ENCODE measurements at places on chromosomes 12 and 14. TPM values are rescaled to one million over a fixed set of nuclear protein-coding genes. Genes with fewer than 3 reads are reported as not detected.

DNA sequence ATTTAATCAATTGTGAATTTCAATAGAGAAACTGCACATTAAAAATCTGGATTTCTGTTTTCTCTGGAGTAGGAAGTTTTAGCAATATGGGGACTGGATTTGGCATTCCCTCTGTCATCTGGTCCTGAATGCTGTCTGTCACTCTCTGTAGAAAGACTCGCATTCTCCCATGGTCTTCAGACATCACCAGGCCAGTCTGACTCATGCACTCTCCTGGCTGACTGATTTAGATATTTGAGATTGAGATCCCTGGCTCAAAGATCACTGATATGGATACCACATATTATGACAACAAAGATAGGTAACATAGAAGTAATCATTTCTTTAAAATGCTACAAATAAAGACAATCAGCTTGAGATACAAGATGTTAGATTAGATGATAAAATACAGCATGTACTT is 524.5 kb downstream of the GALC start:
- DNase-seq = no peak
- H3K27ac ChIP-seq = no peak overlapping the region
- H3K36me3 ChIP-seq = no peaks in the 10 kb centered on the region
- H3K27me3 ChIP-seq = no peaks in the 10 kb centered on the region
- no peaks in the 10 kb centered on the region for H3K4me1 ChIP-seq

GRCh38 chr12:108538616-108539195 is 22.3 kb downstream of the SART3 start:
- H3K27ac ChIP-seq = no peak overlapping the region
- no peak overlapping the region for H3K4me3 ChIP-seq
- no peaks in the 10 kb centered on the region for H3K4me1 ChIP-seq

DNA sequence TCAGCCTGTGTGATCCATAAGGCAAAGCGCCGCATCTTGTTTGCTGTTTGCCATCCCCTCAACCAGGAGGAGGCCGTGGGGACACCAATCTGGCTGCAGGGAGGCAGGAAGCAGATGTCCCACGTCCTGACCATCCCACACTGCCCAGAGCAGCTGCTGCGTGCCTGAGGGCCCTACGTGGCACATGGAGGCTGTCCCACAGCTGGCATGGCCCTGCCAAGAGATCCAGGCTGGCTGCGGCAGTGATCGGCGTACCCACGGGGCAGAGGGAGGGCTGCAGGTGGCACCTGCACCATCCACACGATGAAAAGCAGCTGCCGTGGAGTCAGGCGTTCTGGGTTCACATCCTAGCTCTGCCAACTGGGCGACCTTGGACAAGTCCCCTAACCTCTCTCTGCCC is 42.0 kb downstream of the NCOR2 start:
- peaks cover 20% of the 10 kb centered on the region for H3K4me1 ChIP-seq
- DNase-seq = no peak
- H3K36me3 ChIP-seq = no peaks in the 10 kb centered on the region
- no peak overlapping the region for H3K4me3 ChIP-seq

GRCh38 chr14:104321088-104321801 is 182.9 kb downstream of the KIF26A start:
- H3K27ac ChIP-seq = no peak overlapping the region
- H3K36me3 ChIP-seq = no peaks in the 10 kb centered on the region
- peaks cover 80% of the 10 kb centered on the region for H3K27me3 ChIP-seq
- H3K4me3 ChIP-seq = no peak overlapping the region

GRCh38 chr12:6435961-6436715 is 8.6 kb upstream of the CD27 start:
- H3K27me3 ChIP-seq = no peaks in the 10 kb centered on the region
- no peak for DNase-seq
- H3K36me3 ChIP-seq = no peaks in the 10 kb centered on the region
- no peak overlapping the region for H3K4me3 ChIP-seq
- H3K4me1 ChIP-seq = peaks cover 13% of the 10 kb centered on the region

GRCh38 chr12:79415746-79416435 is 274.9 kb downstream of the PAWR start:
- H3K4me3 ChIP-seq = peak overlapping the region; percentile 15
- peak overlapping the region; percentile 73 for H3K27ac ChIP-seq
- DNase-seq = peak; percentile 82
- peaks cover 46% of the 10 kb centered on the region for H3K4me1 ChIP-seq
- no peaks in the 10 kb centered on the region for H3K27me3 ChIP-seq

DNA sequence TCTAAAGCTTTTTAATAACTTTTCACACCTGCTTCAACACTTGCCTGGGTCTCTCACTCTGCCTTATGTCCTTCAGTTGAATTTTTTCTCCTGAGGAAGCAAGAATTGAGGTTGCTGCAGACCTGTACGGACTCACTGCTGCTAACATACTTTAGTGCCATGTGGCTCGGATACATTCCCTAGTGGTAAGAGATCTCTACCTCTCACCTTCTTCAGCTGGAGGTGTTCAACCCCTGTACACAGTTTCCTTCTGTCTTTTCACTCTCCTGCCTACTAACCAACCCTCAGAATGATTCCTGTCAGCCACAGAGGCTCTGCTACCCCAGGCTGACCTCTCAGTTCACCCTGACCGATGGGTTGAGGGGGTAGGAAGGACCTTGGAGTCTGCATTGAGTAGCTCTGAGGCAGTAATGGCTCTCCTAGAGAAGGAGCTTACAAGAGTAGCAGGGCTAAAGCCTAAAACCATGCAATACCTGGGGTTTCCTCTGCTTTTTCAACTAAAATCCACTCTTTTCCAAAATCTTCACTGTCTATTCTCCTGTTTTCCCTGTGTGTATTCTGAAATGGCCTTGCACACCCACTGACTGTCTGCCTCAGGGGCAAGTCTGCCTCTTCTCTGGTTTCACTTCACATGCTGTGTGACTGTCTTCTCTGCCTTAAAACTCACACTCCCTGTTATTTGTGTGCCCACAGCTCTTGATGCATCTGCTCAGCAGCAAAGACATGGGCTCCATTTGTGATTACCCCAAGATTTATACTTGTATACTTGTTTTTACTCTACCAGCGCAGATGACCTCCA is 14.0 kb upstream of the DHRS2 start:
- H3K4me3 ChIP-seq = no peak overlapping the region
- H3K27ac ChIP-seq = no peak overlapping the region
- H3K36me3 ChIP-seq = no peaks in the 10 kb centered on the region
- no peak for DNase-seq

DNA sequence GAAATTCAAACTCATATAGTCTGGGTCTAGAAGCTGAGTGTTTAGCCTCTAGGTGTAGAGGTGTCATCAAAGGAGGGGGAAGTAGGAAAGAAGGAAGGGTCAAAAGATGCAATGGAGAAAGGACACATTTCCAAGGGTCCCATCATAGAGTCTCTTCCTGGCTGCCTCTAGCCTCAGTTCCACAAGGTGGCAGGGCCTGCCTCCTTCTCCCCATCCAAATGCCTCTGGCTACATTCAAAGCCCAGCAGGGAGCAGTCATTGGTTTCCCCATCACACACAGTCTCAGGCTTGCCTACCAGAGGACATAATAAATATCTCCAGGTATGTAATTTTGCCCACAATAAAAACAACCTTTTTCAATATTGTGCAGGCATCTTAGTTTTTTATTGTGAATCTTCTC is 2.1 kb upstream of the CCT2 start:
- no peak for DNase-seq
- H3K4me3 ChIP-seq = no peak overlapping the region
- H3K36me3 ChIP-seq = peaks cover 22% of the 10 kb centered on the region
- no peak overlapping the region for H3K27ac ChIP-seq

DNA sequence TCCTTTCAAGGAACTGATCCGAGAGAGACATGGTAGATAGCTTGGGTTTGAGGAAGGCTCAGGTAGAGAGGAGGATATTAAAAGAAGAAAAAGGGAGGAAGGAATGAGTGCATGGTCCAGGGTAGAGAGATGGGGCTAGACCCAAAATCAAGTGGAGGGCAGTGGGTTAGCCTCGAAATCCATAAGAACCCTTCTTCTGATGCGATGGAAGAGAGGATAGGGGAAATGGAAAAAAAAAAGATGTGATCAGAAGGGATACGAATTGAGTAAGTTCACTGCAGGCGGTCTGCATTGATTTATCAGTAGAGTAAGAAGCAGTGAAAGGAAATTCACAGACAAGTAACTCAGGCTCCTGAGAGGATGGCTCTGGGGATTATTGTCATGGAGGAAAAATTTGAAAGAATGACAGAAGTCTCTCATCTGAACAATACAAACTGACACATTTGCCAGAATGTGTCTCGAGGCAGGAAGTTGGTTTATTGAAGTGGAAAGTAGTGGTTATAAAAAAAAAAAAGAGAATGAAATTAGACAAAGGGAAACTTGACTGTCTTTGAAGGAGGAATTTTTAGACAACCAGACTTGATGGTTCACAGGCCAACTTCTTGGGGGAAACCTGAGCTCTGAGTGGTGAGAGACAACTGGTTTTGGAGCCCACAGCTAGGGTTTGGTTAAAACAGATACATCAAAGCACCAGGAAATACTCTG is 10.2 kb downstream of the PPFIBP1 start:
- H3K27ac ChIP-seq = no peak overlapping the region
- no peaks in the 10 kb centered on the region for H3K27me3 ChIP-seq
- no peaks in the 10 kb centered on the region for H3K36me3 ChIP-seq
- no peaks in the 10 kb centered on the region for H3K4me1 ChIP-seq

DNA sequence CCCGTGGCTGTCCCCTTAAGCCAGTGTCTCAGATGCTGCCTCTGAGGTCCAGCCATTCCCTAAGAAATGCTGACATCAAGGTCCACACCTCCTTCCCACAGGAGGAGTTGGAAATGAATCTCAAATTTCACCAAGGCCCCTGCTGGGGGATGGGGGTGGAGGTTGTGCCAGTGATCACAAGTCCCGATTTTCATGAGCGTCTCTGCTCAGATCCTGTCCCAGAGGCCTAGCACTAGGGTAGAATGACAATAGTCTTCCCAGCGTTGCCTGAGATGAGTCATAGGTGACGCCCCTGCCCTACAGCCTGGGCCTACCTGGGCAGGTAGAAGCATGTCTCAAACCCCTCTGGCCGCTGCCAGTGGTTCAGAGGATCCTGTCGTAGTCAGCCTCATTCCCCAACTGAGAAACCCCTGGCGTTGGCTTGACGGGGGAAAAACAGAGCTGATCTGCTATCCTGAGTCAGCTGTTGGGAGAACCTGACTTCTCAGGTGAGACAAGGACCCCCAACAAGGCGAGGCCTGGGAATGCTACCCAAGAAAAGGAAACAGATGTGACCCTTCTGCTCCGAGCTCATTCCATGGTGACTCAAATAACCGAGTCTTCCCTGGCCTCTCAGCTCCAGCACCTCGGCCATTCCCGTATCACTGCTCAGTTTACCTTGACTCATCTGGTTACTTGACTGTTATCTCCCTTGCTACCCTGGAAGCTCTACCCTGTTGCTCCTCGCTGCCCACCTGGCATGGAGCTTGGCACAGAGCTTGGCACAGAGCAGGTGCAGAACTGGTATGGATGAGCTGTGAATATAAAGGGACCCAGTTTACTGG is 21.8 kb upstream of the SPPL3 start:
- peak overlapping the region; percentile 61 for H3K27ac ChIP-seq
- H3K27me3 ChIP-seq = no peaks in the 10 kb centered on the region
- H3K4me1 ChIP-seq = peaks cover 31% of the 10 kb centered on the region
- H3K4me3 ChIP-seq = no peak overlapping the region
- DNase-seq = peak; percentile 77

- H3K36me3 ChIP-seq = no peaks in the 10 kb centered on the region
- no peaks in the 10 kb centered on the region for H3K27me3 ChIP-seq
- peaks cover 48% of the 10 kb centered on the region for H3K4me1 ChIP-seq
- H3K4me3 ChIP-seq = no peak overlapping the region
- no peak for DNase-seq
- peak overlapping the region; percentile 38 for H3K27ac ChIP-seq
Observed at GRCh38 chr12:9792961-9793617, 32.4 kb upstream of the CD69 start.

DNA sequence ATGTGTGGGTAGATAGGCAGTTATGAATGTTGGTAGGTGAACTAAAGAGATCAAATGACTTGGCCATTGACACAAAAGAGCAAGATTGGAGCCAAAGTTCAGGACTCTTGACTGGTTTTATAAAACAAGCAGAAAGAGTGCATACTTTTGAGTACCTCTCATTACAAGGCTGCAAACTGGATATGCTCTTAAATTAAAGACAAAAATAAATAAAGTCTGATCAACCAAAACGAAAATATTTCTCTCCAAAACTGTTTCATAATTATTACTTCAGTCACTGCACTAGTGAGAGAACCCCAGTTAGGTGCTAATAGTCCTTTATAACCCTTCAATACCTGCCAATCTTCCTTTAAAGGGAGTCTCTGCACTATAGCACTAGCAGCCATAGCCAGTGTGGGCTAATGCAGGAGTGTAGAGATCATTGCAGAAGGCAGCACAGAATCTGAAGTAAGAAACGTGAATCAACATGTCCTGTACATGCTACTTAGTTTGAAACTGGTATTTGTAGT is 147.1 kb downstream of the FOXA1 start:
- H3K27ac ChIP-seq = no peak overlapping the region
- no peaks in the 10 kb centered on the region for H3K36me3 ChIP-seq
- H3K4me1 ChIP-seq = no peaks in the 10 kb centered on the region
- no peak for DNase-seq

- no peaks in the 10 kb centered on the region for H3K27me3 ChIP-seq
- H3K27ac ChIP-seq = no peak overlapping the region
- no peaks in the 10 kb centered on the region for H3K36me3 ChIP-seq
- no peak overlapping the region for H3K4me3 ChIP-seq
- no peaks in the 10 kb centered on the region for H3K4me1 ChIP-seq
Observed at GRCh38 chr14:92973261-92973797, 50.4 kb downstream of the CHGA start.

- H3K4me1 ChIP-seq = no peaks in the 10 kb centered on the region
- no peak for DNase-seq
- H3K36me3 ChIP-seq = no peaks in the 10 kb centered on the region
- H3K27me3 ChIP-seq = no peaks in the 10 kb centered on the region
- H3K27ac ChIP-seq = no peak overlapping the region
- no peak overlapping the region for H3K4me3 ChIP-seq
Observed at GRCh38 chr12:71270057-71270456, 112.3 kb upstream of the TSPAN8 start.

GRCh38 chr14:99508896-99509629 is 27.9 kb downstream of the CCNK start:
- H3K36me3 ChIP-seq = no peaks in the 10 kb centered on the region
- H3K4me3 ChIP-seq = no peak overlapping the region
- H3K4me1 ChIP-seq = no peaks in the 10 kb centered on the region
- H3K27me3 ChIP-seq = no peaks in the 10 kb centered on the region

The PRICKLE1 gene
- 7.0 TPM for total RNA-seq

The CRIP1 gene
- 296 TPM for total RNA-seq

The GLT1D1 gene
- not detected for total RNA-seq

The EIF2S3B gene
- total RNA-seq = 0.96 TPM

The TAS2R7 gene
- total RNA-seq = not detected

The TAS2R42 gene
- total RNA-seq = not detected

The FBLN5 gene
- total RNA-seq = not detected

The CLEC4E gene
- total RNA-seq = not detected

The C12orf60 gene
- 4.0 TPM for total RNA-seq

The KCNH3 gene
- total RNA-seq = not detected

The TAS2R46 gene
- 1.5 TPM for total RNA-seq

The HNF1A gene
- not detected for total RNA-seq
